ENCODE measurements at places on chromosomes 2 and 18. TPM values are rescaled to one million over a fixed set of nuclear protein-coding genes. Genes with fewer than 3 reads are reported as not detected.

FSHR gene
- total RNA-seq = not detected

OBSL1 gene
- total RNA-seq = 15.2 TPM

SATB2 gene
- total RNA-seq = 3.9 TPM

TMEFF2 gene
- total RNA-seq = 0.20 TPM

KANSL3 gene
- total RNA-seq = 18.2 TPM

LYPD6 gene
- 0.22 TPM for total RNA-seq

HAAO gene
- total RNA-seq = not detected

ATG4B gene
- total RNA-seq = 61.0 TPM

FHL2 gene
- 49.3 TPM for total RNA-seq

IL18R1 gene
- 1.2 TPM for total RNA-seq

SERPINB4 gene
- 0.14 TPM for total RNA-seq

GALNT14 gene
- 44.3 TPM for total RNA-seq

TUBB8B gene
- total RNA-seq = not detected

FAM110C gene
- total RNA-seq = 0.18 TPM

STON1 gene
- 0.57 TPM for total RNA-seq

IDH1 gene
- total RNA-seq = 86.2 TPM

UGT1A1 gene
- 0.39 TPM for total RNA-seq

EFEMP1 gene
- 48.1 TPM for total RNA-seq

PTGR3 gene
- 18.2 TPM for total RNA-seq

HOXD4 gene
- total RNA-seq = 0.38 TPM

ZNF532 gene
- total RNA-seq = 26.9 TPM

IL1F10 gene
- total RNA-seq = not detected

All from A549 treated with dexamethasone at 1 μM for 4 hours (cell line).